ENCODE measurements at places on chromosomes 4 and X.
A peak's percentile ranks its signal among the peaks of the same experiment; 100 is the strongest.

GRCh38 chrX:7286168-7286837 is 138.3 kb upstream of the PUDP start:
- DNase-seq: no peak

GRCh38 chrX:138128027-138128671 is 562.2 kb downstream of the ZIC3 start:
- DNase-seq: no peak

- DNase-seq: no peak
Observed at GRCh38 chrX:47648376-47648775, 2.0 kb downstream of the ELK1 start.

- no peak for DNase-seq
Observed at GRCh38 chrX:16082470-16083085, 40.8 kb upstream of the GRPR start.

DNA sequence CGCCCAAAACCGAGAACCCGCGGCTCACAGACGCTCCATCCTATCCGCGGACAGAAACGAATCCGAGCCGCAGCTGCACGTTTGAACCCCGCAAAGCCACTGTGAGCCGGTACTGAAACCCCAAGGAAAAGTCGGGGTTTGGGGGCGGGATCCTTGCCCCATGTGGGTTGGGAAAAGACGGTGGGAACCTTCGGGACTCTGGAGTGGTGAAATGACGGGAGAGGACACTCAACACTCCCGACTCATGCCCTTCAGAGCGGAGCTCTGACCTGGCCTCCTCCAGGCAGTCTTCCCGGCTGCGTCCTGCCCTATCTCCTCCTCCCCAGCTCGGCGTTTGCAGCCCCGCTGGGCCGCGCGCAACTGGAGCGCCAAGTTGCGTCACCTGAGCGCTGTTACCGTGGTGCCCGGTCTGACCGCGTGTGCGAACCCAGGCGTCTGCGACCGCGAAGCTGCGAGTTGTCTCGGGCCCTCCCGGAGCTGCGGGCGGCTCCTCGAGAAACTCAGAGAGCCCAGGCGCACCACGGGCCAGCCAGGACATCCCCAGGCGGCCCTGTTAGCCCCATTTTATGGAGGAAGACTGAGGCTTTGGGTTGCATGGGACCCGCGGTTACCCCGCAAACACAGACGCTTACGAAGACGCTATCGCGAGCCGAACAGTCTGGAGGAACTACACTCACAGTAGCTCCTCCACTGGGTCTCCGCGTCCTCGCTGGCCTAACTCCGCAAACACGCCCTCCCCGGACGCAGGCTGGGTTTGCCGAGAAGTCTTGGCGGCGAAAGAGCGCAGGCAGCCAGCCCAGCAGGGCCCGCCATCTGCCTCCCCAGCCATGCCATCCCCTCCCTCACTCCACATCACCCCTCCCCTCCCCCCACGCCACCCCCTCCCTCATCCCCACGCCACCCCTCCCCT is 20.3 kb upstream of the HMX1 start:
- no peak for DNase-seq

- DNase-seq: no peak
Observed at GRCh38 chr4:145487631-145488030, 6.0 kb downstream of the SMAD1 start.

DNA sequence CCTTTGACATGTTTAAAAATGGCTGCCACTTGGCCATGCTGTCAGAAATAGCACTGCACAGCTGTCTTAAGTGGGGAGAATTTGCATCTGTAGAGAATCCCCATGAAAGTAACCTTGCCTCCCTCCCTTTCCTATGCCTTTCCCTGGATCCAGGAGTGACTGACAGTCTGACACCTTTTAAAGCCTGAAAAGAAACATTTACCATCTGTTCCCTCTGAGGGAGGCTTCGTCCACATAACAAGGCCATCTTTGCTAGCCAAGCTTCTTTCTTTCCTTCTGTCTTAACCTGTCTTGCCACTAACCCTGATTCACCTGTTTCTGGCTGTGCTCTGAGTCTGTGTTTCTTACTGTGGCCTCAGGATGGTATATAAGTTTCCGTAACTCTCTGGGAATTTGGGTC is 21.3 kb upstream of the AADAT start:
- no peak for DNase-seq

DNA sequence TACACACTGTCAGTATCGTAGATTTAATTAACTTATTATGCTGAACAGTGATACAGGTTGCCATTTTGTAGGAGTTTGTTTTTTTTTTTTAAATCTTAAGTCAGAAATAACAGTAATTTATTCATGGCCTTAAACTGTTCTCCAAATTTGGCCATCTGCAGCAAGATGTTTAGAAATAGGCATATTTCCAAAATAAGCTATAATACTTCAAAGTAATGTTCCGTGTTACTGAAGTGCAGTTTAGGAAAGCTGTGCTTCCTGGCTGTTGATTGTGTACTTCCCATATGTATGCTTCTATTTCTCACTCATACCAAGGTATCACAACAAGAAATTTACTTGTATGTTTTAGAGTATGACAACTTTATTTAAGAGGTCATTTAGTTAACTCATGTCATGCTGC is 28.9 kb downstream of the CPEB2 start:
- DNase-seq: no peak

- DNase-seq: peak; percentile 4
Observed at GRCh38 chr4:122458625-122459024, 2.1 kb upstream of the IL2 start.

DNA sequence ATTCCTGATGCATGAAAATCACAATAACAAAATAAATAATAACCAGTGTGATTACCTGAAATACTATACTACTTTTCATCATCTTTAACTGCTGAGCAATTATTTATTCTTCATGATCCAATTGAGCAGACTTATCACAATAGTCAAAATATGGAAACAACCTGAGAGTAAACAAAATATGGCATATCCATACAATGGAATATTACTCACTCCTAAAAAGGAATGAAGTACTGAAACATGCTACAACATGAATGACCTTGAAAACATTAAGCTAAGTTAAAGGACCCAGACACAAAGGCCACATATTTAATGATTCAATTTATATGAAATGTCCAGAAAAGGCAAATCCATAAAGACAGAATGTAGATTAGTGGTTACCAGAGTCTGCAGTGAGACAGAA is 146.8 kb downstream of the MID1IP1 start:
- no peak for DNase-seq

DNA sequence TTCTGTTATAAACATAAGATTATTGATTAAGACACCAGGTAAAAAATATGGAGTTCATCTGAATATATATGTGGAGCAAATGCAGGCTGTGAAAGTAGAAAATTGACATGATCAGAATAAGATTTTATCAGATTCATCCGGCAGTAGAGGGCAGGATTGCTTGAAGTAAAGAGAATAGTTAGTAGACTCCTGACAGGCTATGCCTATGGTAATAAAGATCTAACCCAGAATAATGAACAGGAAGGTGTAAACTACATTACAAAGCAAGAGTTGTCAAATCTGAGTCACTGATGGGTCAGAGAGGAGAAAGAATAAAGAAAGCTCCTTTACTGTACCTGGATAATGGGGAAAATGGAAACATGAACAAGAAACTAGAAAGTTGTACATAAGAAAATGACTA is 20.8 kb upstream of the TMEM184C start:
- DNase-seq: no peak

DNA sequence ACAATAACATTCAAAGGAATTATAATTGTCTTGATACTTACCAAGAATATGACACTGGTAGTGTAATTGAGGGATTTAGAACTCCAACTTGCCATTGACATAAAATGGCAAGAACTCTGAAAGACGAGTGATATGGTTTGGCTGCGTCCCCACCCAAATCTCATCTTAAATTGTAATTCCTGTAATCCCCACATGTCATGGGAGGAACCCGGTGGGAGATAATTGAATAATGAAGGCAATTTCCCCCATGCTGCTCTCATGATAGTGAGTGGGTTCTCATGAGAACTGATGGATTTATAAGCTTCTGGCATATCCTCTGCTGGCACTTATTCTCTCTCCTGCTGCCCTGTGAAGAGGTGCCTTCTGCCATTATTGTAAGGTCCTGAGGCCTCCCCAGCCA is 1536.4 kb downstream of the TECRL start:
- no peak for DNase-seq

- DNase-seq: no peak
Observed at GRCh38 chr4:143512978-143513313, 556 bp upstream of the SMARCA5 start.

GRCh38 chr4:37324546-37324945 is 80.0 kb downstream of the NWD2 start:
- no peak for DNase-seq

GRCh38 chrX:153935326-153935851 is 552 bp upstream of the NAA10 start:
- DNase-seq: no peak

DNA sequence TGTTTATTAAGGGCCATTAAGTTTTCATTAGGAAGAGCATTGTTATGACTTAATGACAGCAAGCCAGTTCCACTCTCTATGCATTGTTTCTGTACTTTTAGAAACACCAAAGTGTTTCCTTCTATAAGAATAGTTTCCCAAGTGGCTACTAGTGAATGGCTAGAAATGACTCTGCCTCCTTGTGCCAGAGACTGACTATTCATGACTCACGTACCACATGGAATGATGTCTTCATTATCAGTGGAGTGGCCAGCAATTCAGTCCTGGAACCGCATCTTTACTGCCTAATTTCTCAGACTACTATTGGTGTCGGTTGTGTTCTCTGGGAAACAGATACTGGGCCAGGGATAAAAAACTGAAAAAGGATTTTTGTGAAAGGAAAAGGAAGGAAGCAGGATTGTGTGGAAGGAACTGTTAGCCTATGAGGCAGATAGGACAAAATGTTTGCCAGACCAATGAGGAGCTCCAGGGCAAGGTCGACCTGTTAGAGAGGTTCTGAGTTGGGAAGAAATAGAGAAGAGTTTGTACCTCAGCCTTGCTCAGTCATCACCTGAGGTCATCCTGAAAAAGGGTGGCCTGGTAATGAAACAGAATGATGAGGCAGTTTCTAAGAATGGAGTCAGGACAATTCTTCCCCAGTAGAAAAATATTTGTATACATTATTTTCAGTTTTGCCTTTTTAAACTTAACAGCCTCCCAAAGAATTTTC is 218.6 kb downstream of the SPCS3 start:
- DNase-seq: no peak

GRCh38 chrX:28802625-28803024 is 215.4 kb downstream of the IL1RAPL1 start:
- no peak for DNase-seq

DNA sequence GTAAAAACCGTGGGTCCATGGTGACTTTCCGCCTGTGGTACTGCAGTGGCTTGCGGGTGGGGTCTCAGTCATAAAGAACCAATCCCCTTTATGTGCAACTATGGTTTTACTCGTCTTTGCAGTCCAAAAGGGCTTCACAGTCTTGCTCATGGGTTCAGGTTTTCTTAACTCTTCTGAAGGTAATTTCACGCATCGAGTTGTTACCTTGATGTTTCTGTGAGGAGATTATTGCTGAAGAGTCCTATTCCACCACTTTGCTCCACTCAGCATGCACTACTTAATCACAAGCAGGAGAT is 41.5 kb downstream of the F8 start:
- DNase-seq: no peak

- no peak for DNase-seq
Observed at GRCh38 chr4:8555716-8556115, 24.5 kb upstream of the GPR78 start.

DNA sequence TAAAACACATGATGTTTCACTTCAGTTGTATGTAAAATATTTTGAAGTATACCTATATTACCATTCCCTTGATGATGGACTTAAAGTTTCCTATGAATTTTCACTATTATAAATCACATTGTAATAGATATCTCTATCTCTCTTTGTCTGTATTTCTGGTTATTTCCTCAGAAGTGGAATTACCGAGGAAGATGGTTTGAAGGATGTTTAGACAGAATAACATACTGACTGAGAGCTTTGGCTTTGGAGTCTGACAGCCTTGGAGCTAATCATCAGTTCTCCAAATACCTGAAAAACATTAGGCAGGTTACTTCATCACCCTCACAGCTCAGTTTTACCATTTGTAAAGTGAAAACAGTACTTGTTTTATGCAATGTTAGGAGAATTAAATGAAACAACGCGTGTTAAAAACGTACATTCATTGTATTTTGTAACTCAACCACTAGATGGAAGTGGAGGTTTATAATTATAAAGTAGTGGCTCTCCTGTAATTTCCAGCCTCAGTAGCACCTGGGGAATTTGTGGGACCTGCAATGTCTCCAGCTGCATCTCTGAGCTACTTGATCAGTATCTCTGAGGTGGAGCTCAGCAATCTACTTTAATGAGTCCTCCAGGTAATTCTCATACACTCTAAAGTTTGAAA is 14.3 kb downstream of the JCHAIN start:
- DNase-seq: no peak

- no peak for DNase-seq
Observed at GRCh38 chr4:78737035-78737434, 39.1 kb upstream of the BMP2K start.

- DNase-seq: no peak
Observed at GRCh38 chr4:180799798-180800197, 1443.4 kb upstream of the TENM3 start.

DNA sequence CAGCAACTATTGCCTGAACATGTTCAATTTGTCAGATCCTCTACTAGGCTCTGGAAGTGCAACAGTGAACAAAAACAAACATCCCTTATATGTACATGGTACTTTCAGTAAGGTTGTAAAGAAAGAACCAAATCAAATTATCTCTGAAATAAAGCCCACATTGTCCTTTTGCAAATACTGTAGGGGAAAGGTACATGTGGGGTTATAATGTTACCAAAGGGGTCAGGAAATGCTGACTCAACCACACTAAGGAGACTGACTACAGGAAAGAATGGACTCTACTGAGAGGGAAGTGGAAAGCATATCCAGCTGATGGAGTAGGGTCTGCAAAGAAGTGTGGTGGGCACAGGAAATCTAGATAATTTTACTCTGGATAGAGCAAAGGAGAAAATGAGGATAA is 61.5 kb downstream of the PCDH18 start:
- DNase-seq: no peak

DNA sequence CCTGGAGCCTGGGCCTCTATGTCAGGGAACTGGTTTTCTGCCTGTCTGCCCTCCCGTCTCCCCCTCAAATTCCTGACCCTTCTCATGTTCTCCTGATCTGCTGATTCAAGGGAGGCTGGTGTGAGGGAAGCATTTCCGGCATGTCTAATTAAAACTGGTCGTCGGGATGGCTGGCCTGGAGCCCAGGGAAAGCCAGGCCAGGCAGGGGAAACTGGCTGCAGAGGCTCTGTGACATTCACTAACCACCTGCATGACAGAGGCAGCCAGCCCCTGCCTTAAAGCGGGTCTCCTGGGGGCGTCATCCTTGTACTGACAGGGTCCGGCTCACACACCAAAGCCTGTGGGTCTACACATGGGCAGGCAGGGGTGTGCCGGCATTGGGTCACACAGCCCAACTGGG is 35.2 kb downstream of the ABLIM2 start:
- no peak for DNase-seq

All from activated gamma-delta T cell treated with anti-CD3 and anti-CD28 coated beads, Interleukin-2, amount 50 U/mL, for 16 hours (primary cell).